ENCODE measurements at places on chromosomes 4 and X.

DNA sequence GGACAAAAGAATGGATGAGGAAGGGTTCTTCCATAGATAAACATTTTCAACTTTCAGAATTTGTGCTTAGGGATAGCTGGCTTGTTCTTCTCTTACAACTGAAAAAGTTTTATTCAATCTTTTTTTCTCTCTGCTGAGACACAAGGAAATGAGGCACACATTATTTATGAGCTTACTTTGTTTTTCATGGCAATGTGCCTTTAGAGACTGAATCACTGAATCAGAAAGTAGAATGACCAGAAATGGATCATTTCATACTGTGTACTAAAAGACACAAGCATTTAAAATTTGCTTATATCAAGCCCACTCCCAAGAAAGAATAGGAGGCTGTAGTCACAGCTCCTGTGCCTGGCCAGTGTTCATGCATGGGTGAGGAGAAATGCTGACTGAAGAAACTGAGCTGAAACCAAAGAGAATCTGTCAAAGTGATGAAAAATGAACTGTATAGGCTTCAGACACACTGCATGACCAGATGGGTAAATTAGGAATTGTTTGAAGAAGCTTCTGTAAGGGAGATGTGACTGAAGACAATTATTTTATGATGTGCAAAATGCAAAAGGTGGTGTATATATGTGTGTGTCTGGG lies 413.8 kb downstream of the RAPGEF2 start:
- DNase-seq, result no peak

DNA sequence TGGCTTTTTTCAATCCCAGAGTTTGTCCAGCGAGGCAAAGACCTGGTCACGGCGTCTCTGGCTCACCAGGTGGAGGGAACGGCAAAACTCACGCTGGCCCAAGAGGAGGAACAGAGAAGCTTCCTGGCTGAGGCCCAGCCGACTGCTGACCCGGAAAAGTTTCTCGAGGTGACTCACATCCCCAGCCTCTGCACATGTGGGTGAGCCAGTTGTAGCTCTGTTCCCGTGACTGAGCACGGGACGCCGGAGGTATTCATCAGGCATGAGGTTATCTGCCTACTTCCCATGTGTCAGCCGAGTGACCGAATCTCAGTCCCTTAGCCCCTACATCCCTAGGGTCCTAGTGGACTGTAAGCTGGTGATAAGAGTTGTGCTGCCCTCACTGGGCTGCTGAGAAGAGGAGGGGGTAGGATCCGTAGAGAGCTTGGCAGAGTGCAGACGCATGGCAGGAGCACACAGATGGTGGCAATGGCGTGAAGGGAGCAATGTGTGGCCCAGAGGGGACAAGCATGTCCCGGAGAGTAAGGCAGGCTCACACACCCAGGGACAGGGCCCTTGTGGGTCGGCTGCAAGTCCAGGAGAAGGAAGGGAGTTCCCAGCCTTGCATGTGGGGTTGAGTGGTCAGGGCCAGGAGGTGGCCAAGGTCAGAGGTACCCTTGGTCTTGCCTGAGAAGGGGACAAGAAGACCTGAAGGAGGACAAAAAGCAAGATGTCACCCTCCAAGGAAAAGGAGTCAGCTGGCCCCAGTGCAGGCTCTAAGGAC lies 42.9 kb downstream of the EVC start:
- DNase-seq, result peak; percentile 51

GRCh38 chrX:40175511-40176350 lies 78.0 kb upstream of the BCOR start:
- DNase-seq, result no peak

- no peak for DNase-seq
These were observed 38.2 kb downstream of the NHS start for GRCh38 chrX:17413228-17413627.

DNA sequence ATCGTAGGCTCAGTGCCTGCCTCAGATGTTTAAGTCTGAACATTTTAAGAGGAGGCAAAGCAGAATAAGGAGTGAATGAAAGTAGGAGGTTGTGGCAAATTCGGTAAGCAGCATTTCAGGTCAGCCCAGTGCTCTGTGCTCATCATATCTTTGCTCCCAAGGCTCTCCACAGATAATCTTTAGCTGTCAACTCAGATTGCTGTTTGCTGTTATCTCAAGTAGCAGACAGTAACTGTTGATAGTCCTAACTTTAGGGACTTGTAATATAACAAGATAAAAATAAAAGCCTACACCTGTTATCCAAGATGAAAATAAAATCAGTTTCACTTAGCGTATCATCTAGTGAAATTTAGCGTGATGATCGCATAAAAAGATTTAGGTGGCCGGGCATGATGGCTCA lies 18.6 kb upstream of the CLTRN start:
- DNase-seq, result no peak

DNA sequence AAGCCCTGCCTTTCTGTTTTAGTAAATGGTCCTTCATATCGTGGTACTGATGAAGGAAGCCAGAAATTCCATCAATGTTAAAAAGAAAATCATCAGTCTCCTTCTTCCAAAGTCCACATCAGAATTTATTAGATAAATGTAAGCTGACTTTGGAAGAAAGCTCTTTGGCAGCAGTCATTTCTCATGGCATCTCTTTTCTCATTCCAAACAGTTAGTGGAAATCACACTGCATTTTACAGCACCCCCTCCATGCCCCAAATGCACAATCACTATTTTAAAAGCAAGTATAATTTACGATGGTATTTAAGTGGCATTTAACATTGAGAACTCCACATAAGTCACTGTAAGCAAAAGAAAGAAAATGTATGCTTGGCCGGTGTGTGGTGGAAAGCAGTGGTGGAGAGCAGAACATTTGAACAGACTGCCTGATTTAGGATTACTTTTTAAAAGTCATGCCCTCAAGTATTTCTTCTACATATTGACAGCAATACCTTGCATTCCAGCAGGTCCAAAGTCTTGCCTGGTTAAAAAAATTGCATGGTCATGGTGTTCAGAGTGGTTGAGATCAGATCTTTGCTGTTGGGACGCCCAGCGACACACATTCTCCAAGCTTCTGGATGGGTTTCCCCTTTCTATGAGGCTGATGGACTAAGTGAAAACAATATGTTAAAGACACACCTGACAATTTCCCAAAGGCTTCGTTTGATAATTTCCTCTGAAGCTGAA lies 248.6 kb downstream of the ADAMTS3 start:
- DNase-seq, result no peak

DNA sequence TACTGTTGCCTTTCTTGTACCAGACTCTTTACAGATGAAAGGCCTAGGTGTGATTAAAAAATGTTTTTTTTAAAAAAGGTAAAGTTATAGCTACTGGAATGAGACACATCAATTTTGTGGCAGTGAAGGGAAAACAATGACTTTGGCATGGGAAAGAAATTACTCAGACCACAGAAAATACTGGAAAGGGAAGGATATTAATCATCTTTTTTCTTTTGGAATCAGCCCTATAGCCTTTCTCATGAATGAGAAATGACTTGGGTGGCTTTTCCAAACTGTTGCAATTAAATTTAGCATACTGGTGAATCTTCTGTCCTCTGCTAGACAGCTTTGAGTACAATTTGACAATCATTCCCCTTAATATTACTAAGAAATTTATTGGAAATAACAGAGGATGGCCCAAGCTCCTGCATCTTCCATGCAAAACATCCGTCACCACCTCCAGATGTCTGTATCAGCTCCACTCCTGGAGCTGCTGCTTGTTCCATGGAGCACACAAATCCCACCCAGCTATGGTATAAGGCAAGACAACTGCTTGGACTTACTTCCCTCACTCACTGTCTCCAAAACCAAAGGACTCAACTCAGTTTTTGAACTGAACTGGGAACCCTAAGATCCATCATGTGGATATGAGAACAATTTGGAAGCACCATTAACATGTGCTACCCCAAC lies 97.6 kb upstream of the ARSJ start:
- DNase-seq, result no peak

DNA sequence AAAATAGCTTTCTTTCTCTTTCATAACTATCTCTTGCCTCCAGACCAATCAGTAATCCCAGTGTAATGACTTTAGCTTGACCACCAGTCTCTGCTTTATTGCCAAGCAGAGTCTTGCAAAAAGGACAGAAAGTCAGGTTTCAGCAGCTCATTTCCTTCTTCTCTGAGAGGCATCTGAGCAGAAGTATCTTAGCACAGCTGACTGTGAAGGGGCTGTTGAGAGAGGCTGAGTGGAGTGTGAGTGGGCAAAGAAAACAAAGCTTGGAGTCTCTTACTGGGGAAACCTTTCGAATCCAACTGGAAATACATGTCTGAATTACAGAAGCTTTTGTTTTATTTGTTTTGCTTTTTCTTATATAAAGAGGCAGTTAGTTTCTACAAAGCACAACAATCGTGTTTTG lies 170.3 kb upstream of the IGFBP7 start:
- no peak for DNase-seq

GRCh38 chrX:150229030-150229429 lies 134.1 kb upstream of the MAMLD1 start:
- DNase-seq, result no peak

DNA sequence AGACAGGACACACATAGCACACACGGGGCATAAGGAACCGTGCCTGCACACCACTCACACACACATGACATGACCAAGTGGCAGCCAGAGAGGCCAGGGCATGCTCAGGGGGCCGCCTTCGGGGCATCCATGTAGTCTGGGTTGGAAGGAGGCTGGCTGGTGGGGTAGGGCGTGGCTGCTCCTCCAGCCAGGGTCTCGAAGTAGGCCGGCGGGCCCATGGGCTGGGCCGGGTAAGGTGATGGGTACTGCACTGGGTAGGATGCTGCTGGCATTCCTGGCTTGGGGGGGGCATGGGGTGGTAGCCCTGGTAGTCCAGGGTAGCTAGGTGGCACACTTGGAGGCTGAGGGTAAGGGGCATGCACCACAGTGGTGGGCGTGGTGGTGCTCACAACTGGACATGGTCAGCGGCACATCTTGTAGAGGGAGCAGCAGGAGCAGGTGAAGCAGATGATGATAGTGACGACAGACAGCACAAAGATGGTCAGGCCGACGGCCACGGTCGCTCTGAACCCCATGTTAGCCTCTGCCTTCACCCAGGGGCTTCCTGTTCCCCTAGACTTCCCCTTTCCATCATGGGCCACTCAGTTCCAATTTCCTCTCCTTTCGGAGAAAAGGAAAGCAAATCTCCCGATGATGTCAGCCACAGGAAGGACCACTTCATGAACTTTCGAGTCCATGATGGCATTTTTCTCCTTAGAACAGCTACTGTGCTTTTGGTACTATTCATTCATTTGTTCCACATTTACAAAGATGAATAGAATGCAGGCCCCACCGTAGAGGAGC lies 10.9 kb upstream of the DDX3X start:
- no peak for DNase-seq

DNA sequence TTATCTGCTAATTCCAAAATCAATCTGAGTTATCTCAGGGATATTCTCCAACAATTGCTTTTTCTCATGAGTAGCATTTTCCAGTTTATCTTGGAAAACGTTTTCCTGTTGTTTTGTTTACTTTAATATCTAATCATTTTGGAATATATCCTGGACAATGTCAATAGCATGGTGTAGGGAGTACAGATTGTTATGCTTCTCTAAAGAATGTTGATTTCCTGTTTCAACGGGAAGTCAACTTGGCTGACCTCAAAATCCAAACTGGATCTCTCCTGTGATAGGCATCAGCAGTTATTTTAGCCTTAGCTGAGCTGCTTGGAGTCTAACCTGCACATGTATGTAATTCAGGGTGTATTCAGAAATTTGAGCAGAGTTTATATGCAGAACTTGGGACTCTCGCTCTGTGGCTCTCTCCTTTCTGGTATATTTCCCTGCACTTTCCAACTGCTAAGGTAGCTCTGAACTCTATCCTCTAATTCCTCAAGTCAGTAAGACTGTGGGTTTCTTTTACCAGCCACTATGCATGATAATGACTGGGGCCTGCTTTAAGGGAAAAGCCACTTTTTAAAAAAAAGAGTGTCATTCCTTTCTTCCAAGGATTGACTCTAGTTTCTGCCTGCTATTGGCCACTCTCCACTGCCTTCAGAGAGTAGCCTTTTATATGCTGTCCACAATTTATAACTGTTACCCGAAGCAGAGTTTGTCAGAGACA lies 7.7 kb downstream of the PRSS48 start:
- no peak for DNase-seq

GRCh38 chr4:8775751-8776355 lies 95.8 kb downstream of the HMX1 start:
- no peak for DNase-seq

DNA sequence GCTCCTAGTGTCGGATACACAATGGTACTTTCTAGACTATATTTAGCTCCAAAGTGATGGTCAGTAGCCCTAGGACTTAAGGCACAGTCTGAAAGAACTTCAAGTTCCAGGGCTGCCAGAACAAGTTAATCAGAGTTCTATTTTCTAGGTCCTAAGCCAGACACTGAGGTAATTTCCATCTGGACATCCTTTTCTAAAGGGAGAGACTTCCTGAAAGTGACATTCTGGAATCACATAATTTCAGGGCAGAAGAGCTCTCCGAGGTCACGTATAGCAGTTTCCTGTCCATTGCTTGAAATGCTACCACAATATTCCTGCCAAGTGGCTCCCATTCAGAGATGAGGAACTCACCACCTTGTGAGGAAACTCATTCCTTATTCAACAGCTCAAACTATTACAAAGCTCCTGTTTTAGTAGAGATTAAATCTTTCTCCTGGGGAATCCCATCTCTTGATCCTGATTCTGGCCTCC lies 117.9 kb downstream of the COL25A1 start:
- DNase-seq, result no peak

- DNase-seq, result no peak
These were observed 19.4 kb upstream of the SERTM2 start for GRCh38 chrX:111492085-111492484.

GRCh38 chr4:61827907-61828391 lies 627.8 kb downstream of the ADGRL3 start:
- DNase-seq, result no peak

GRCh38 chrX:77298790-77299189 lies 148.4 kb upstream of the FGF16 start:
- DNase-seq, result no peak

DNA sequence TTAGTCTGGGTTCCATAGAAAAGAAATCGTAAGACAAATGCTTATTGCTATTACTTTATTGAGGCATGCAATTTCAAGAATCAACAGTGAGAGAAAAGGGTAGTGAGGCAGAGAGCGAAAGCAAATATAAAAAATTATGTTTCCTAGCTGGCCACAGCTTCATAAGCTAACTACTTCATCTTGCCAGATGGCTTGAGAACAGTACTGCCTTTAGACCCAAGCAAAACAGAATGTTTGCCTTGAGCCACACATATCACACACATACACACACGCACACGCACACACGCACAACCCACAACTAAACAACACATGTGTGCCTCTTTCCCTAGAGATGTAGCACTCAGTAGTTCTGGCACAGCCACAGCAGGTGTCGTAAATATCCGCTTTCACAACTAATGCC lies 31.6 kb upstream of the NR0B1 start:
- DNase-seq, result no peak

- no peak for DNase-seq
These were observed 15.5 kb downstream of the SPRY1 start for GRCh38 chr4:123412091-123412505.

DNA sequence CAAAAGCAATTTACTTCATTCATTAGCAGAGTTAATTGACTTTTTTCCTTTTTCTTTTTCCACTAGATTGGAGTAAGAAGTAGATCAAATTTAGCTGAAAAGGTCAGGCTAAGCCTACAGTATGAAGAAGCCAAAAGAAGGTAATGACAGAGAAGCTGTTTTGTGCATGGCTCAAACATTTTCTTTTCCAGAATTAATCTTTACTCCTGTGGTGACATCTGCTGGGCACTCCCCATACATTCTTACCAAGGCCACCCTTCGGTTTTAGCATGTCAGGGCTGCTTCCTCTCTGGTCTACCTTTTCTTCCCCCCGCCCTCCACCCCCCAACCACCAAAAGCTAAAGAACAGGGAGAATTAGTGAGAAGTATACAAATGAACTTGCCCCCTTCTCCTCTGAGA lies 70.2 kb downstream of the CLDN22 start:
- no peak for DNase-seq

- DNase-seq, result no peak
These were observed 3.6 kb downstream of the ABLIM2 start for GRCh38 chr4:8155048-8155447.
